Effector memory CD4-positive, alpha-beta T cell (primary cell): ENCODE measurements at places on chromosomes 12 and 14.

DNA sequence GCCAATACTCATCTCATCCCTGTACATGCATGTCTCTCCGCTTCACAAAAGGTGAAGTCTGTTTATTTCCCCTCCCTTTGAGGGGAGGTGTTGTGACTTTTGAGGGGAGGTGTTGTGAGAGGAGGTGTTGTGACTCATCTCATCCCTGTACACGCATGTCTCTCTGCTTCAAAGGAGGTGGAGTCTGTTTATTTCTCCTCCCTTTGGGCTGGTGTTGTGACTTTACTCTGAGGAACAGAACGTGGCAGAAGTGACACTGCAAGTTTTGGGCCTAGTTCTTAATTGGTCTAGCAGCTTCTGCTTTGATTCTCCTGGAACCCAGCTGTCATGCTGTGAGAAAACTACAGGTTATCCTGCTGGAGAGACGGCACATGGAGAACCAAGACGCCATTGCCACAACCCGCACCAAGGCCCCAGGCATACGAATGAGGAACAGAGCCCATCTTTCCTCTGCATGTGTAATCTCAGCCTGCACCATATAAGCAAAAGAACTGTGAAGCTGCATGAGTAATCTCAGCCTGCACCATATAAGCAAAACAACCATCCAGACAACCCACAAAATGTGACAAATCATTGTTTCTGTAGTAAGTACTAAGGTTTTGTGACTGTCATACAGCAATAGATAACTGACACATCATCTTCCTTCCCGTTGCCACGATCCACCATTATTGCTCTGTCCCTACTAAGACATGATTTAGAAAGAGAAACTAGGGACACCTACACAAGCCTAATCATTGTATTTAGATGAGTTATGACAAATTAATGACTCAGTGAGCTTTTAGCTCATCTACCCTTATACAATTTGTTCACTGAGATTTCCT is 30.0 kb downstream of the GALNT4 start:
- DNase-seq: no peak

- DNase-seq: no peak
These were observed 5.2 kb downstream of the NFKBIA start for GRCh38 chr14:35399083-35399937.

GRCh38 chr14:79820866-79821535 is 390.3 kb downstream of the DIO2 start:
- DNase-seq: no peak

DNA sequence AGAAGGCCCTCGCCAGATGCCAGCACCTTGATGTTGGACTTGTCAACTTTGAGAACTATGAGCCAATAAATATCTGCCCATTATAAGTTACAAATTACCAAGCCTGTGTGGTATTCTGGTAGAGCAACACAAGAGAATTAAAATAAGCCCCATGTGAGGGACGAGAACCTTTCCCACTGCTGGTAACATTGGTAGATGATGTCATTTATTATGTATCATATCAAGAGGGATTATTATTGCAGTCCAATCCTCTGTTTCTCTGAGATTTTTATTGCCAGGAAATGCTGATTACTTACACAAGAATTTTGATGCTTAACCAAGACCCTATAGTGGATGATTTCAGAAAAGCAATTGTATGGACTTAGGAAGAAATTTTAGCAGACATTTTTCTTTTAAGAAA is 40.3 kb upstream of the SLC24A4 start:
- DNase-seq: no peak
